ENCODE measurements at places on chromosomes 4 and X. TPM values are rescaled to one million over a fixed set of nuclear protein-coding genes. Genes with fewer than 3 reads are reported as not detected.

The FRAS1 gene
- total RNA-seq, result not detected

The FGFBP2 gene
- total RNA-seq, result 3.2 TPM

The TRIM2 gene
- total RNA-seq, result 0.20 TPM

The EVC2 gene
- total RNA-seq, result 2.2 TPM

The HSFX1 gene
- total RNA-seq, result 0.50 TPM

The PPP3CA gene
- 48.6 TPM for total RNA-seq

The CCNA2 gene
- 107 TPM for total RNA-seq

All from activated CD4-positive, alpha-beta memory T cell treated with anti-CD3 and anti-CD28 coated beads, Interleukin-2, amount 10 ng/mL, durations not matched to agents 7 days and 5 days (primary cell).